ENCODE measurements at places on chromosomes 6 and 20. TPM values are rescaled to one million over a fixed set of nuclear protein-coding genes. Genes with fewer than 3 reads are reported as not detected.

DNAH8 gene
- total RNA-seq = not detected

OCSTAMP gene
- not detected for total RNA-seq

DNA sequence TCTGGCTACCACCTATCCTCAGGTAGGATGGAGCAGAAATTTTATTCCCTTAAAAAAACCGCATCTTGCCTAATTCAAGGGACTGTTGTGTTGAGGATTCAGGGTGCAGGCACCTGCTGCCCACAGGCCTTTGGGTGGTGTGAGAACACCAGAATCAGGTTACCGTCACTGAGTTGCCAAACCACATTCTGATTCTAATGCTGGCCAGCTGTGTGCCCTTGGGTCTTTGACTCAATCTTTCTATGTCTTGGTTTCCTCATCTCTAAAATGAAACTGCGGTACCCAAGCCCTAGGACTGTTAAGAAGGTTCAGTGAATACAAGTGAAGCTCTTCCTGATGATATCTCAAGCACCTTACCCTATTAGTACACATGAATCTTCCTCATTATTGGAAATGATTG, 827.3 kb downstream of the DHX35 start:
- H3K4me1 ChIP-seq = no peaks in the 10 kb centered on the region
- H3K27ac ChIP-seq = no peak overlapping the region
- H3K27me3 ChIP-seq = no peaks in the 10 kb centered on the region
- no peak overlapping the region for H3K4me3 ChIP-seq
- no peaks in the 10 kb centered on the region for H3K36me3 ChIP-seq
- DNase-seq = no peak

OR2H2 gene
- total RNA-seq = not detected

DNA sequence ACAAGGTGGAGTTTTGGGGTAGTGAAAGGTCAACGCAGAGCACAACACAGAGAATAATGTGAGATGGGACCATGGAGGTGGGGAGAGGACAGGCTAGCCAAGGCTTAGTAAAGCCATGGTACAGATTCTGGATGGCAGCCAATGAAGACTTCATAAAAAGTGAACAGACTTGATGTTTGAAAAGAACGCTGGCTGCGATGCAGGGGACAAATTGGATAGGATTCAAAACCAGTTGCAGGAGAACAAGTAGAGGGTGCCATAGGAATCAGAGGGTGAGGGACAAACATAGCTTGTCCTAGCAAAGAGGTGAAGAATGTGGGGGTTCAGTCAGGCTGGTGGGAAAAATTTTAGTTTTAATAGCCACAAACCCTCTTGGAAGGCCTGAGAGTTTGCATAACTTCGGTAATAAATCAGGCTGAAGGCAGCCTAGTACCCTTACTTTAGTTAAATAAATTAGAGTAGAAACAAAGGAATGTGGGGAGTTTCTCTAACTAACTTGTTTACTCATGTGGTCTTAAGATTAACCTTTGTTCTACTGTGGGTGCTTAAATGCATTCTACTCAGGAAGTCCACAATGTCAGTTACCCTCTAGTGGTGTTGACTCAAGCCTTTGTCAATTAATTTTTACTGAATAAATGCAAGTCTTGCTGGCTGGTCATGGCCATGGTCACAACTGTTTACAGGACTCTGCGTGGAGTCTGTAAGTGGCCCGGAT, 216.4 kb downstream of the C6orf118 start:
- no peak for DNase-seq
- no peaks in the 10 kb centered on the region for H3K27me3 ChIP-seq
- H3K36me3 ChIP-seq = no peaks in the 10 kb centered on the region
- no peaks in the 10 kb centered on the region for H3K4me1 ChIP-seq
- no peak overlapping the region for H3K4me3 ChIP-seq

DNA sequence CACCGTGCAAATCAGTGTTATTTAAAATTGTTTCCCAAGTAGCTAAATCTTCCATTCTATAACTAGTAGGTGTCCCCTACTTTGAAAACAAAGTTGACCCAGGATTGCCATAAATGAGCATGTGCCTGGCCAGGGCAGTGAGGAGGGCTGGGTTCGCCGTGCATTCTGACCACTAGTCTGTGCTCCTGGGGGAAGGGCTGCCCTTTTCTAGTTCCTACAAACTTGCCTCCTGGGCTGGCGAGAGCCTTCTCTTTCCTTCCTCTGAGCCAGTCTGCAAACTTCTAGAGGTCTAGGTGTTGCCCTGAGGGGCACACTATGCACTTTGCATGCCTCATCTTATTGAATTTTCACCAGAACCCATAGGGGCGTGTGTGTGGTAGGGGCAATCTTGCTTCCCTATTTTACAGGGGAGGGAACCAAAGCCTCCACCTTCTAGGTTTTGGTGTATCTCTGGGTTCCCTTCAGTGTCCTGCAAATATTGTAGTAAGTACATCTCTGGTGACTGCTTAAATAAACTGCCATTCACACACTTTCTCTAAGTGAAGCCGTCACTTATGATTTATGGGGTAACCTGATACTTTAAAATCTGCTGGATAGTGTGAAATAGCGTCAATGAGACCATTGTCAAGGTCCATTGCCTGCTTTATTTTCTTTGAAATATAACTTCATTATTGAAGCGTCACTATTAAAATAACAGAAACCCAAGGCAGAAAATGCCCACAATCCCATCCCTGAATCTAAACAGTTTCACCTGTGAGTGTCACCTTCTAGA, 42.2 kb downstream of the CDH26 start:
- no peak for DNase-seq
- H3K27me3 ChIP-seq = no peaks in the 10 kb centered on the region
- H3K27ac ChIP-seq = no peak overlapping the region
- H3K4me3 ChIP-seq = no peak overlapping the region

Data from sigmoid colon (tissue), 7 donors.